ENCODE measurements at places on chromosomes 3 and 15.

GRCh38 chr3:98734306-98734705 lies 28.8 kb upstream of the ST3GAL6 start:
- no peak for DNase-seq

- no peak for DNase-seq
Measured at GRCh38 chr3:116378077-116378476, 67.2 kb downstream of the LSAMP start.

DNA sequence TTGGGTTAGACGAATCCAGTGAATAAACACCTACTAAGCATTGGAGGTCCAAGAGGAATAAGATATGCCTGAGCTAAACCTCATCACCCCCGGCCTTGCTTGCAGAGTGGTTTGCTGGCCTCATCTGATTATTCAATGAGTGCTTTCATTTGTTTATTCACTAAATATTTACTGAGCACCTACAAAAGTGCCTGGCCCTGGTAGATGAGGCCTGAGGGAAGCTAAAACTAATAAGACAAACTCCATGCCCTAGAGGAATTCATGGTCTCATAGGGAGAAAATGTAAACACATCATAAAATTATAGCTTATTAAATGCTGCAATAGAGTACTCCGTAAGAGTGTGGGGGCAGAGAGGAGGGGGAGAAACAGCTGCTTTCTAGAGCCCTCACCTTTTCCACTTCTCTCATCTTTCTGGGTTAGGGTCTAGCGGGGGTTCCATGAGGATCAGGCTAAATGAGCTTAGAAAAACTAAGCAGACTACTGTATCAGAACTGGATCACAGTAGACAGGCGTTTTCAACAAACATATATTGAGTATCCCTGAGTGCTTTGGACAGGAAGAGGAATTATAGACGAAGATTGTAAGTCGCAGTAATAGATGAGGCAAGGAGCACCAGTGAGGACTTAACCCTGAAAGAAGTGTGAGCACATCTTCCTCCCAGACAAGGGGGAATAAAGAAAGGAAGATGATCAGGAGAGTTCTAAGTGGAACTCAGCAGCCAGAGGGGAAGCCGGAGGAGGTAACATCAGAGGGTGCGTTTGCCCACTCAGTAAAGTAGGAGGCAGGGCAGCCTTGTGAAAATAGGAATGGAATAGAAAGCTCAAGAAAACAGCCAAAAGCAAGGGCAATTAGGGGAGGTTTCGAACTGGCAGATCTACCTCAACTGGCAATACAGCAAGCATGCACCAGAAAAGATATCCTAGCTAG lies 31.5 kb upstream of the LAMP3 start:
- DNase-seq, result no peak

DNA sequence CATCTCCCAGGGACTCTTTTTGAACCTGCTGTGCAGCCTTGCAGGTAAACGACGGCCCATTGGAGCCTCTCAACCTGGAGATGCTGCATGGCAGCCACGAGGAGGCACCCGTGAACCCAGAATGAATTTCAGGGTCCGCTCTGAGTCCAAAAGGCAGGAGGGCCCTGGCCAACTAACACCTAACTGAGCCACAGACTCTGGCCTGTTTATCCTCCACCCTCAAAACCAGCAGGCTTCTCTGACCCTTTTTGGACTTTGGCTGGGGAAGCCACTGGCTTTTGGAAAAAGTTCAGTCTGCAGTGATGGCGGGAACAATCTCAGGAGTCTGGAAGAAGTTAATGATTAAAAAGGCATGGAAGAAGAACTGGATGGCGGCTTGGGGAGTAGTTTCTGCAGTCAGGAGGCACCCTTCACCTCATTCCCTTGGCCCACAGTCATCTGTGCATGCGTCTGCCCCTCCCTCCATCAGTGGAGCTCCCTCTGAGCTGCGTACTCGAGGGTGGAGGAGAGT lies 4.1 kb downstream of the PXYLP1 start:
- DNase-seq, result no peak

DNA sequence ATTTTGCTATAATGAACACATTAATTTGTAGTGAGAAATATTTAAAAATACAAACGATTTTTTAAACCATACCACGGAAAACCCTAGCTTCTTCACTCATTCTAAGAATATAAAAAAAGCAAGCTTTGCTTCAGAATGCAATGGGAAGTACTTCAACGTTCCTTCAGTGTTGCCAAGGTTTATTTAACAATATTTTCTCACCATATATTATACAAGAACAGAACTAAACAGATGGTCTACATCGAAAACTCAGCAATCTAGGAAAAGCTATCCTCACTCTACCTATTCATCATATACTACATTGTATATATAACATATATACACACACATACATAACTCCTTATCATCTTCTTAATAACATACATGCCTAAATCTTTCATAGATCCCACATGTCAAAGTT lies 1047.4 kb downstream of the IGSF11 start:
- no peak for DNase-seq

DNA sequence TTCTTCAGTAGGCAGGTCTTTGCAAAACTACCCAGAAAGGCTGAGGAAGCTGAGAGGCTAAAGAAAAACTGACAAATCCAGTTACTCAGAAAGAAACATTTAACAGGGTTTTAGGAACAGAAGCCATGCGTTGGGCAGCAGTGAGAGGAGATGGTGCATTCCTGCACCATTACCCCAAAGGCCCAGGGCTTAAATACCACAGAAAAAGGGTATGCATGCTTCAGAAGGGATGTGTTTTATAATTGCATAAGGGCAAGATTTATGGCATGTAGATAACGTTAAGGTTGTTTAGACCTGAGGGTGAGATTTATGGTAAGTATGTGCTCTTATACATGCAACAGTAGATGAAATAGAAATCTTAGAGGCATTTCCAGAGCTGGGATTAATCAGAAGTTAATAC lies 10.0 kb downstream of the C3orf52 start:
- no peak for DNase-seq
